Activated CD8-positive, alpha-beta memory T cell treated with anti-CD3 and anti-CD28 coated beads for 48 hours (primary cell): ENCODE measurements at places on chromosomes 12 and 14.

DNA sequence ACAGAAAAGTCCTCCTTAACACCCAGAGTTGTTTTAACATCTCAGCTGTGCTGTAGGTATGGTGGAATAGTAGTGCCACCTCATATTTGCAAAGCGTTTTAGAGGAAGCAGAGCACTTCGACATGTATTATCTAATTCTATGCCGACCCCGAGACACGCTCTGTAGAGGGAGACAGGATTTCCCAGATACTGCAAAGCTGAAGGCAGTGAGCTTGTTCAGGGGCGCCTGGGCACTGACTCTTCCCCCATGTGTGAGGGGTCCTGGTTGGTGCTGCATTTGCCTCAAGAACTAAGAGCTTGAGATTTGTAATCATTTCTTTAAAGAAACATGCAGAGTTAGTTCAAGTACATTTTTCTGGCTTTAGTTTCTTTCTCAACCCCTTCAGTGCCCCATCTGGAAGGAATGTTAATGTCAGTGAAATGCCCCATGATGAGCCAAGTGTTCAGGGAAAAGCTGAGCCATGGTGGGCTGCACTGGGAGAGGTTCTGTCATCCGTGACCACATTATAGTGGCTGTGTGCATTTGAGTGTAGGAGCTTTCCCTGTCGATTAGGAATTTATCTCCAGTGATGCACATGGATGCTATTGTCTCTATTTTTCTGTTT lies 66.3 kb downstream of the MBIP start:
- no peak for DNase-seq

DNA sequence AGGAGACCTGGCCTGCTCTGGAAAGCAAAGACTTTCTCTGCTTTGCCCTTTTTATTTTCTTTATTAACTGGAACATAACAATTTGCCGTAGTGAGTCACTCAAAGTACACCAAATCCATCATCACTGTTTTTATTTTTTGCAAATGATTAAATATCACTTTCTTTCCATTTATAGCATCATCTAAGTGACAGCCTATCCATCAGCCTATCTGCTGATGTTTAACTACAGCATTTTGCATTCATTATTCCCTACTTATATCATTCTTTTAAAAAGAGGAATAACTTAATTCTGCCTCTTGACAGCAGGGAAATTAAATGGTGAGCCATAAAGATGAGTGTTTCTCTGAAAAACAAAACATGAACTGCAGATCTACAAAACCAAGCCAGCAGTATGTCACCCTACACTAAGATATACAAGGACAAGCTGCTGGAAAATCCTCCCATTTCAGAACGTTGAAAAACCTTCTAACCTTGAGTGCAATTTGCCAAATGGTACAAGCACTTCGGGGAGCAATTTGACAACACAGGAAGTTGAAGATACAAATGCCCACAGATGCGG lies 821.3 kb upstream of the TMEM132C start:
- no peak for DNase-seq

DNA sequence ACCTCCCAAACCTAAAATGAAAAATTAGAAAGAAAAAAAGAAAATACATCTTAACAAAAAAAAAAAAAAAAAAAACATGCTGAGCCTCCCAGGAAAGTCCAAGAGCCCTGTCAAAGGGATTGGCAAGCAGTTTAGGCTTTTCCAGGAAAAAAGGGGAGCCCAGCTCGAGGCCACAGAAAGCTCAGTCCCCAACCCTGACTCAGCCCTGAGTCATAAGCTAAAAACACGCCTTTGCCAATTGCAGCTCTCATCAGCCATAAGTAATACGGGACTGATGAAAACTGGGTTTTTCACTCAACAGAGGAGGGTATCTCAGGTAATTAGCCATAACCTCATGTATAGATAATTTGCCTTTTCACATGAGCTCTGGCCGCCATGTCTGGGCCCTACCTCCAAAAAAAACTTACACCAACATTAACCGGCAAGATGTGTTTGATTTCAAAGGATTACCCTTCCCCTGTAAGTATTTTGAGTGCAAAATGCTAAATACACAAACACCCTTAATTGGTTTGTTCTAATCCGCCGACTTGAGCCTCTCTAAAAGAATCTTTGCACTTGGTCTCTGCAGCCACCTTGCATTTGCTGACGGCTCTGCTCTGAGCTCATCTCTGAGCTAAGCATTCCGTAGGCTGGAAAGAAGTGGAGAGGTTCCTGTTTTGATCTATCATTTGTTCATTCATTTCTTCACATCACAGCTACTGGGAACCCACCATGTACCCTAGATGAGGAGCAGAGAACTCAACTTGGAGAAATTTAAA lies 319.2 kb downstream of the BCL11B start:
- DNase-seq: no peak

GRCh38 chr14:72812292-72812851 lies 81.5 kb downstream of the DPF3 start:
- DNase-seq: no peak

DNA sequence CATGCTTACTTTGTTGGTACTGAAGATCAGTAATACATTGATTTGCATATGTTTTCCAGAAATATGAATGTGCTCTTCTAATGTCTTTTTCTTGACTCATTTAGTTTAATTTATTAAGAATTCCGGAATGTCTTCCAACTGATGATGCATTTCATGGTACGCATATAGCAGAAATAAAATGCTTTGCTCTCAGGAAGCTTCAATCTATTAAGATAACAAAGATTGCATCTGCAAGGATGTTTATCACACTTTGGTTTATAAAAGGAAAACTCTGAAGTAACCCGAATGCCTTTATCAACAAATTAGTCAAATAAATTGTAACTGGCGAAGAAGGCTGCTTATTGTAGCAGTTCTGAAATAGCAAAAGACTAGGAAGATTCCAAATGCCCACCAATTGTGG lies 166.4 kb upstream of the LMNTD1 start:
- DNase-seq: no peak
